ENCODE measurements at places on chromosomes 7 and 10.

GRCh38 chr7:41114131-41114530 is 588.8 kb downstream of the INHBA start:
- no peak for DNase-seq

DNA sequence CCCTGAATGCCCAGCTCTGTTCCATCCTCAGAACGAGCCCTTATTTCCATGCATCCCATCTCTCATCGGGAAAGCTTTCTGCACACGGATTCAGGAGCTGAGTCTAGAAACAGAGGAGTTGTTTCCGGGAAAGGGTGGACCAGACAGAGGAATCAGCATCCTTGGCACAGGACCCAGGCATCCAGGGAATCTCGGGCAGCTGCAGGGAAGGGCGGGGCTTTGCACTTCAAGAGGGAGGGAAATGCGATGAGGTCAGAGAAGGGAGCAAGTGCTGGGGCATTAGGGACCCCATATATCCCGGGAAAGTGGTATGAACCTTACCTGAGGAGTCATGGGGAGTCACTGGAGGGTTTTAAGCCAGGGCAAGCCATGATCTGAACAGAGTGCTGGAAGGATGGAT is 68.5 kb downstream of the NPTX2 start:
- no peak for DNase-seq

- no peak for DNase-seq
Measured at GRCh38 chr10:11975795-11976194, 66.8 kb downstream of the UPF2 start.

DNA sequence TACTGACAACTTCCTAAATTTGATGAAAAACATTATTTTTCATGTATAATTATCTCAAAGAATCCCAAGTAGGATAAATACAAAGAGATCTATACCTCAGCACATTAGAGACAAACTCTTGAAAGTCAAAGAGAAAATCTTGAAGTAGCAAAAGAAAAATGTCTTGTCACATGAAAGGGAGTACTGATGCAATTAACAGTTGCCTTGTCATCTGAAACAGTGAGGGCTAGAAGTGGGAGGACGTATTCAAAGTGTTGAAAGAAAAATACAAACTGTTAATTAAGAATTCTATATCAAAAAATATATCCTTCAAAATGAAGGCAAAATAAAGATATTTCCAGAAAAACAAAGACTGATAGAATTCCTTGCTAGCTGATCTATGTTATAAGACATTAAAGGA is 35.5 kb upstream of the ARHGAP22 start:
- DNase-seq: no peak

- no peak for DNase-seq
Measured at GRCh38 chr10:25405871-25406270, 231.1 kb downstream of the GPR158 start.

GRCh38 chr7:38306914-38307313 is 33.5 kb upstream of the TARP start:
- no peak for DNase-seq

- DNase-seq: no peak
Measured at GRCh38 chr7:8818406-8818805, 385.0 kb downstream of the NXPH1 start.

GRCh38 chr10:126384269-126384873 is 3.9 kb downstream of the ADAM12 start:
- DNase-seq: no peak

DNA sequence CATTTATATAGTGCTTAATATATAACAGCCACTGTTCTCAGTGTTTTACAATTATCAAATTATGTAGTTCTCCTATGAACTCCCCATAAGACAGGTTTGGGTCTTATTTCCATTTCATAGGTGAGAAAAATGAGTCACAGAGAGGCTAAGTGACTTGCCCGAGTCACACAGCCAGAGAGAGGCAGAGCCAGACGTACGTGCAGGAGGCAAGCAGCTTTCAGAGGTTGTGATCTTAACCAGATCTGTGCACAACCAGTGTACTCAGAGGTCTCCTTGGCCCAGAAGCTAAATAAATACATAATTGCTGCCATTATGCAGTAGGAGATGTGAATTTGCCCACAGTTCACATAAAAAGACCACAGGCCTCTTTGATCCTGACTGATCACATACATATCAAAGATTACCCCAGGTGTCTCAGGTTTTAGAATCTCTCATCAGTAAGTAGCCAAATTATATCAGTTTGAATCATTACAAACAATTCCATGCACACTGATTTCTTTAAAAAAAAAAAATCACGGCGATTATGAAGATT is 304.7 kb upstream of the AOAH start:
- no peak for DNase-seq

DNA sequence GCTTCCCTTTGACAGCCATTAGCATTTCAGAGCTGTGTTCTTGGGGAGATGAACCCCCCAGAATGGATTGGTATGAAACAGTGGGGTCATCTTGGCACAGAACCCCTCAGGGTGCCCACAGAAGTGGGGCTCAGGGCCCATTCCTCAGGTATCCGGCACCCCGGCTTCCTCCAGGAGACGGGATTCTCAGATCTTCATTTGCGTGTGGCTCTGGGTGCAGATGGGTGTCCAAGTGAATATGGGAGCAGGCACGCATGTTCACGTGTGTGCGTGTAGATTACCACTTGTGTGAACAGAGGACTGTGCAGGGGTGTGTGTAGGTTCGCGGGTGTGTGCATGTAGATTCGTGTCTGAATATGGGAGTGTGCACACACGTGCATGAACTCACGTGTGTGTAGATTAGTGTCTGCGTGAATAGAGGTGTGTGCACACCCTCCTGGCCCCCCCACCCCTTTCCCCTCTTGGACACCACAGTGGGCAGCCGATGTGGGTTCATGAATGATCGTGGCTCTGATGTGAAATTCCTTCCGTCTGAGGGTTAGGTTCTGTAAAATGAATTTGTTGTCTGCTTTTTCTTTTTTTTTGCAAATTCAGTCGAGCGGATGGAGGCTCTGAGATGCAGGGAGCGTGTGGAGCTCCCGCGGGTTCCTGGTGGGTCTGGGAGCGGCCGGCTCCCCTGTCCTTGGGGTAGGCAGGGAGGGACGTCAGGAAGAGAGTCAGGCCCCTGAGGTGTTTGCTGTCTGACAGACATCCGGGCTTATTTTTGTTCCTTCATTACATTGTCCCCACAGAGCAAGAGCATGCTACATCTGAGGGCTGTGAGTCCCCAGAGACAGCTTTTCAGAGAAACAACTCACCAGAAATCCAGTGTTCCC is 7.4 kb downstream of the ELFN1 start:
- no peak for DNase-seq

GRCh38 chr7:77254429-77254828 is 54.8 kb upstream of the FGL2 start:
- DNase-seq: no peak

Measured in neural progenitor cell (in vitro differentiated cells).